ENCODE measurements at places on chromosomes 3 and 15.

GRCh38 chr3:11565932-11566331 is 77.8 kb downstream of the VGLL4 start:
- no peak for DNase-seq

DNA sequence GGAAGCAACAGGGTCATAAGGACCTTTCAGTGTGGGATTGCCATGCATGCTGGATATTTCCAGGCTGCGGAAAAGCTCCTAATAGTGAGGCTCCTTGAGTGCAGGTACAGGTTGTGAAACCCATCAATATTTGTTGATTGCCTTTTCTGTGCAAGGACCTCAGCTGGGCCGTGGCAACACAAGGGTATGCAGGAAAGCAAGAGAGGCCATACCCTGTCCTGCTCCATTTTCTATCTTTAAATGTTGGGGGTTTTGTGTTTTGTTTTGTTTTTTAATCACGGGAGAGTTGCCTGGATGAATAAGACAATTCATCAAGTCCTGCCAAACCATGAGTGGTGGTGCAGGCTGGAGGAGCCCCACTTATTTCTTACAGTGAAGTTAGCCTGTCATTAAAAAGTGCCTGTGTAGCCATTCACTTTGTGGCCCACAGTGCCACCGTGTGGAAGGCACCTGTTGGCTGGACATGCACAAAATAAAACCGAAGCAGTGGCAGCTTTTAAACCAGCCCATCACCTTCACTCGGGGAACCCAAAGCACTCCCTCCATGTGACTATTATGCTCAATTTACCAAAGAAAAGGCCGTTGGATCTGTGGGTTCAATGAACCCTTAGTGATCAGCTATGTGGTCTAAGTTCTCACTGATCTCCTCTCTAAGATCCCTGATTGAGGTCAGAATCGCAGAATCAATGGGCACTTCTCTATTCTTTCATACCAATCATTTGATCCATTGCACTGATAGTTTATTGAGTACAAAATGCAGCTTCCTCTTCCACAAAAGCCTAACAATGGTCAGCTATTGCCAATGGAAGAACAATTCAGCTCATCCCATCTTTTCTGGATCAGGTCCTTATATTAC is 42.2 kb downstream of the CLDN18 start:
- DNase-seq, result no peak

GRCh38 chr15:74200871-74201419 is 1.6 kb downstream of the STRA6 start:
- no peak for DNase-seq

- DNase-seq, result no peak
Measured at GRCh38 chr3:169750665-169751064, 14.2 kb downstream of the TERC start.

DNA sequence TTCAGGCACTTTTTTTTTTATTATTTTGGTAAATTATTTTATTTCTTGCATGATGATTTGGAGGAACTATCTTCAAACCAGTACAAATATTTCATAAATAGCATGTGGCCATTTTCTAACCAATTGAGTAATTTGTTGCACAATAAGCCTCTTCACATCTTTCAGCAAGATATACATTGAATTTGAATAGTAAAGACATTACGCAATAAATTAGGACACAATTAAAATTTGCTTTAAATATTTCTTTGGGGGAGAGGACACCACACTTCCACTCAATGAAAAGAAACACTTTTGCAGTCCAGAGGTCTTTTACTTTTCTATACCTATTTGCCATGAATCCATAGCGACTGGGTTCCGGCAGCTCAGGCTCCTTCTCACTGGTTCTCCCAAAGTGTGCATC is 762.6 kb upstream of the GOLIM4 start:
- DNase-seq, result no peak

DNA sequence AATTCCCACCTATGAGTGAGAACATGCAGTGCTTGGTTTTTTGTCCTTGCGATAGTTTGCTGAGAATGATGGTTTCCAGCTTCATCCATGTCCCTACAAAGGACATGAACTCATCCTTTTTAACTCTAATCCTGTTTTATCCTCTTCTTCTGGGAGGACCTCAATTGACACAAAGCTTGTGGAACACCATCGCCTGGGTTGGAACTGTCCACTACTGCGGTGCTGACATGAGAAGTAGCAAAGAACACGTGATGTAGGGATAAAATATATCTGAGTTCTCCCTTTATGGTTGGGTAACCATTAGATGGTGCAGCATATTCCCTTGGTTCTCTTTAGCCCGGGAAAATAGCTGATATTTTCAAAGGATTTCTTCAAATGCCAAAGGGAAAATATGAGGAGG is 105.3 kb upstream of the TOPAZ1 start:
- no peak for DNase-seq

GRCh38 chr3:38473229-38473628 is 19.5 kb downstream of the ACVR2B start:
- no peak for DNase-seq

DNA sequence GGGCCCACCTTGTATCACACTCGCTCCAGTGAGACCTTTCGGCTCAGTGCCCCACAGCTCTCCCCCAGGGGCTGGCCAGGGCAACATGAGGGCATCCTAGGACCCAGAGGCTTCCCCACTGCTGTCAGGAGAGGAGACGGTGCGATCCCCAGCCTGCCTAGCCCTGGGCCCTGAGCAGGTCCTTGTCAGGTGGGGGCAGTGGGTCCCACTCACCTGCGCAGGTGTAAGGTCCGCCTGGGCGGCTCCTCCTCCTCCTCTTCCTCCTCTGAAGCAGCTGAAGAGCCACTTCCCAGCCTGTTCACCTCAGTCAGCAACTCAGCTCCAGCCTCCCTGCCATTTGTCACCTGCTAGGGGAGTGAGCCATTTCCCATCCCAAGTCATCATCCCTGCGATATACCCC is 9.6 kb downstream of the KIF7 start:
- DNase-seq, result no peak

GRCh38 chr3:2819571-2819970 is 290.6 kb downstream of the IL5RA start:
- DNase-seq, result no peak

GRCh38 chr3:52144034-52144795 is 10.0 kb downstream of the POC1A start:
- peak; percentile 24 for DNase-seq

- no peak for DNase-seq
Measured at GRCh38 chr3:184235381-184236032, 6.1 kb downstream of the VWA5B2 start.

DNA sequence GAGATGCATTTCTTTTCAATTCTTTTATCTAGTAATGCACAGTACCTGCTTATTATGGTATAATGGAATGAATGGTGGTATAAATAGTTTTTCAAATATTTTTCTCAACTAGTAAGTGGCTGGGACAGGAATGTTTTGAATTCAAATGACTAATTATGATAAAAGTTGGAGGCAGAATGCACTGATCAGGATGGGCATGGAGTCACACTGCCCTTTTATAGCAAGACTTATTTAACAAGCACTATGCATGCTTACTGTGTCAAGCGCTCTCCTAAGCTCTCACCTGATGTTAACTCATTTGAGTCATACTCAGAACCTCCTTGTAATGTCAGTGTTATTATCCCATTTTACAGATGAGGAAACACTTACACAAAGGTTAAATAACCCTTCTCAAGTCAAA is 221.8 kb downstream of the FEZF2 start:
- DNase-seq, result no peak

DNA sequence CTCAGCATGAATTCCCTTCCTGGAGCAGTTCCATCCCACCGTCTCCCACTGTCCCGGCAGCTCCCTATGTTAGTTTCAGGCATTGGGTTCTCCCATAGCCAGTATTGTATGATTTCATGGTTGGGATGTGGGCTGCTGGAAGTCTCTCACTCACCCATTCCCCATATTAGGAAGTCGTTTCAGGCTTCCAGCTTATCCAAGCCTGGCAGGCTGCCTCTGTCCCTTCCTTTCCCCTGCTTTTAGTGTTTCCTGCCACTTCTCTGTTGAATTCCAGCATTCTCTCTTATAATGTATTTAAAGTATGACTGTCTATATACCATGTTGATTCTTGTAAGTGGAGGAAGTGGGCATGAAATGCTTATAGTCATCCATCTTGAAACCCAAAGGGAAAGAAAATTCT is 309.7 kb upstream of the RBMS3 start:
- DNase-seq, result no peak

- no peak for DNase-seq
Measured at GRCh38 chr15:90174140-90174875, 26.8 kb upstream of the SEMA4B start.

DNA sequence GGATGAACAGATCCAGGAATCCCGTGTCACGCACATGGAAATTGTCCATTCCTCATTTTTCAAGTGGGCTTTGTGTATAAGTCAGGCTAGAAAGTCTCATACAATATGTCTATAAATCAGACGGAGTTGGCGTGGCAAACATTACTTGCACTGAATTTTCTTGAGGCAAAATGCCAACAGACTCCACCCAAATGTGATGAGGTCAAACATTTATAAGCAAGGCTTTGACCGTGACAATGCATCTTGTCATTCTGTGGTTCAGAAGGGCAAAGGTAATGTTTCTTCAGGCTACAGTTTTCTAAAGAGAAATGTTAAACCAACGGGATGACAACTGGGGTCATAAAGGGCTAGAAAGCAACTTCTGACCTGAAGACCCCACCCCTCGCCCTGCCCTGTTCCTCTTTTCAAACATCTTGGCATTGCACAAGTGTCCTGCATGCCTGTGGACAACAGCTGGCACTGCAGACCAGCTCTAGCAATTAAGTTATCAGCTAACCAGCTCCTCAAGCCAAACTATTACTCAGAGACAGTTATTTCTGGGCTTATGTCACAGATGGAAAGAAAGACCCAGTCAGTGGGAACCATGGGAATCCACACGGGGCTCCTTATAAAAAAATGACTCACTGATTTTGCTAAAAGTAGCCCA is 36.5 kb upstream of the SPTBN5 start:
- peak; percentile 82 for DNase-seq

DNA sequence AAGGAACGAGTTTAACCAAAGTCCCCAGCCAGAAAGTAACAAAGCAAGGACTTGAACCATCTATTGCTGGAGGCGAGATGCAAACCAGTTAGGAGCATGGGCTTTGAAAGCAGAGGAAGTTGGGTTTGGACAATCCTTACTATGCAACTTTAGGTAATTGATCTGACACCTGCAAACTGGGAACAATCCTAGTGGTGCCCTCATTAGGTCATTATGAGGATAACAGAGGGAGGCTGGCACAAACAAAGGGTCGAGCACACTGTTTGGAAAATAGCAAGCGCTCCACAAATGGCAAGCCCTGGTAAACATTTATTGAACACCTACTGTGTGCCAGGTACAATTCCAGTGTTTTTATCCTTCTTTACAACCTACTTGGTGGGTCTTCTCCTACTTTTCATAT is 45.6 kb downstream of the WNT5A start:
- DNase-seq, result no peak

GRCh38 chr15:59169251-59169708 is 37.4 kb upstream of the LDHAL6B start:
- DNase-seq, result no peak

DNA sequence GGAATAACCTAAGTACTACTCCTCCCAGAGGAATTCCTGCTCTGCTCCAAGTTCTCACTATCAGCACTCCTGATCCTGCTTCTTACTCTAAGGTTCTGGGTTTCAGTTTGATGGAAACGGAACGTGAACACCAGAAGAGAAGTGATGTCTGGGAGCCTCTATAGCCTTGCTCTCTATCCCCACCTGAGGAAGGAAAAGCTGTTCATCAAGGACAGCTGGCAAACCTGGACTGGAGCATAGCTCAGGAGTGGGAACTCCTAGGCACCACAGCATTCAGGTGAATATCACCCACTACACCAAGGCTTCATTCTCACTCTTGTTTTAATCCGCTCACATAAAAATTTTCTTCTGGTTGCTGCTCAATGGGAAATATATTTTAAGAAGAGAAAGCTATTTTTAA is 13.0 kb upstream of the CADPS start:
- no peak for DNase-seq

DNA sequence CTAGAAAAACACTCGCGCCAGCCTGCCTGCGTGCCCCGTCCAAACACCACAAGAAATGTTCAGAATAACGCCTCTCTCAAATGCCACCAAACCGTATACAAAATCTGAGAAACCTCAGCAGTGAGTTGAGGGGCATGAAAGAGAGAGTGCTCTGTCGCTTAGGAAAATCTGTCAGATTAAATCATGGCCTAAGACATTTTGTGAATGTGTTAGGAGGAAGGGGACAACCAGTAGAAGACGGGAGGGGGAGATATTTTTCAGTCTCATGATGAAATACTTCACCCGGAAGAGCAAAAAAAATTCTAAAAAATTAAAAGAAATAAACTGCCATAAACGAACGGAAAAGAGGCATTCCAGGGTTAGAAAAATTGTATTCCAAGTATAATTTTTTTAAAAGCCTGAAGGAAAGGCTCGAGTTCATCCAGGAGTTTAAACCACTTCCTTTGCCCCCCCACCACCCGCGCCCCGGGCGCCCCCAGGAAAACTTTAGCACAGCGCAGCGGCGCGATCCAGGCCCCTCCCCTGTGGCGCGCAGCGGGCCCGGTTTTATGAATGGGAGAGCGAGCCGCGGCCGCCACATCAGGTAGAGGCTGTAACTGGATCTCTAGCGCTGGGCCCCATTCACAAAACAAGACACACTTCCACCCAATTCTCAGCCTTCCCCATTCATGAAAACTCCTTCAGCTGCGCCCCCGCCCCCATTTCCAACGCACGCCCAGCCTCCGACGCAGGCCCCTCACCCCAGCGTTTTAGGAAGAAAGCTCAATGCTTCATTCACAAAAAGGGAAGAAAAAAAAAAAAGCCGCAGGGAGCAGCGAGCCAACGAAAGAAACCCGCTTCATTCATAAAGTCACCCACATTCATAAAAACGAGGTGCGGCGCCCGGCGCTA is 1.4 kb downstream of the ETV5 start:
- DNase-seq, result peak; percentile 55

DNA sequence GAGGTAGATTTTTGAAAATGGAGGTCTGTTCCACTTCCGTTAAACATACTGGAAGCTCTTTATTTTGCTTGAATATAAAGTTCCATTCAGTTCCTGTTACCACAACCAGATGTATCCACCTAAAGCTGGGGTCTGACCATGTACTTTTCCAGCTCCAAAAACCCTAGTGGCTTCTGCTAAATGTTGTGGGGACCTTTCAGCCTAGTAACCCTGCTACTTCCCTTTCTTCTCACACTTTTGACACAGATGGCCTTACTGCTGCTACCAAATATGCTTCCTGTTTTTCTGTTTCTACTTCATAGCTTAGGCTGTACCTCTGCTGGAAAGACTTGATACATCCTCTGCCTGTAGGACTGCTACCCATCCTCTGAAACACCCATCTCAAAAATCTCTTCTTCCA is 87.8 kb downstream of the COL6A6 start:
- no peak for DNase-seq

- DNase-seq, result peak; percentile 59
Measured at GRCh38 chr15:70902107-70902506, 9.5 kb downstream of the LRRC49 start.

GRCh38 chr15:86623236-86623635 is 543.6 kb downstream of the AGBL1 start:
- no peak for DNase-seq

GRCh38 chr3:49016414-49017228 is 1.8 kb downstream of the DALRD3 start:
- DNase-seq, result no peak
